ENCODE measurements at places on chromosomes 3 and 15.
A peak's percentile ranks its signal among the peaks of the same experiment; 100 is the strongest.

DNA sequence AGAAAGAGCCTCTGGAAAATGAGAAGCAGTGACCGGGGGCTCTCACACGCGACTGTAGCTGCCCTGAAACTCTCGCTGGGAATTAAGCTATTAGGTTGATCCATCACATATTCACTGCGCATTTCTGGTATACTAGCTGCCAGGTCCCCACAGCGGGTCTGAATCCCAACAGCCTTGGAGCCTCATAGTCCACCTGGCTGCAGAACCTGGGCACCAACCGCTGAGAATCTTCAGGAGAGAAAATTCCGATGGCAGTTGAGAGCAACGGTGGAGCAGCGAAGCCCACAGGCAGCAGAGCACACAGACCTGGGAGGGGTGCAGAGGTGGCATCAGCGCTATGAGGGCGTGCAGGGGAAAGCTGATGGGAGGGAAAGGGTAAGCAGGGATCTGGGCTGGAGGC lies 75.1 kb downstream of the FAM174B start:
- DNase-seq, result no peak

- peak; percentile 28 for DNase-seq
Observed at GRCh38 chr3:143429628-143430514, 310.3 kb downstream of the CHST2 start.

- no peak for DNase-seq
Observed at GRCh38 chr15:76208786-76209424, 102.4 kb downstream of the ETFA start.

DNA sequence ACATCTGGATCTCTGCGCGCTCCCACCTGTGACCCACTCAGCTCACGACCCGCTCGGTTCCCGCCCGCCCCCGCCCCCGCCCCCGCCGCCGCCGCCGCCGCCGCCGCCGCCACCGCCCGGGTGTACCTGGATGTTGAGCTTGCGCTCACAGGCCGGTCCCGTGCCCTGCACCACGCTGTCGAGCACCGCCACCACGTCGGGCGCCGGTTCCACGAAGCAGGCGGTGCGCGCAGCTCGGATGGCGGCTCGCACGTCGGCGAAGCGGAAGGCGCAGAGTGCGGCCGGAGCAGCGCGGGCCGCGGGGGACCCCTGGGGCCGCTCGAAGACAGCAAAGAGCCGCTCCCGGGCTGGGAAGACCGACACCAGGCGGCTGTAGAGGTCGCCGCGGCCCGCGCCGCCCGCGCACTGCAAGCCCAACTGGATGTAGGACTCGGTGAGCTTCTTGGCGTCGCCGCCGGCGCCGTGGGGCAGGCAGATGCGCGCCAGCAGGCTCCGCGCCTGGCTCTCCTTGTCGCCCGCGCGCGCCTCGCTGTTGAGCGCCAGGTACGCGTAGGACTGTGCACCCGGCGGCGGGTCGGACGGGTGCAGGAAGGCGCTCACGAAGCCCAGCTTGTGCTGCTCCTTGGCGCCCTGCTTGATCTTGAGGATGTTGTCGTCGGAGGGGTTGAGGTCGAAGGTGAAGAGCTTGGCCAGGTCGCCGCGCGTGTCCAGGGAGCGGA lies 1.1 kb downstream of the PLXND1 start:
- no peak for DNase-seq

- DNase-seq, result peak; percentile 29
Observed at GRCh38 chr15:82108489-82109078, 62.8 kb upstream of the MEX3B start.

GRCh38 chr3:32978331-32978730 lies 26.9 kb downstream of the CCR4 start:
- DNase-seq, result no peak

DNA sequence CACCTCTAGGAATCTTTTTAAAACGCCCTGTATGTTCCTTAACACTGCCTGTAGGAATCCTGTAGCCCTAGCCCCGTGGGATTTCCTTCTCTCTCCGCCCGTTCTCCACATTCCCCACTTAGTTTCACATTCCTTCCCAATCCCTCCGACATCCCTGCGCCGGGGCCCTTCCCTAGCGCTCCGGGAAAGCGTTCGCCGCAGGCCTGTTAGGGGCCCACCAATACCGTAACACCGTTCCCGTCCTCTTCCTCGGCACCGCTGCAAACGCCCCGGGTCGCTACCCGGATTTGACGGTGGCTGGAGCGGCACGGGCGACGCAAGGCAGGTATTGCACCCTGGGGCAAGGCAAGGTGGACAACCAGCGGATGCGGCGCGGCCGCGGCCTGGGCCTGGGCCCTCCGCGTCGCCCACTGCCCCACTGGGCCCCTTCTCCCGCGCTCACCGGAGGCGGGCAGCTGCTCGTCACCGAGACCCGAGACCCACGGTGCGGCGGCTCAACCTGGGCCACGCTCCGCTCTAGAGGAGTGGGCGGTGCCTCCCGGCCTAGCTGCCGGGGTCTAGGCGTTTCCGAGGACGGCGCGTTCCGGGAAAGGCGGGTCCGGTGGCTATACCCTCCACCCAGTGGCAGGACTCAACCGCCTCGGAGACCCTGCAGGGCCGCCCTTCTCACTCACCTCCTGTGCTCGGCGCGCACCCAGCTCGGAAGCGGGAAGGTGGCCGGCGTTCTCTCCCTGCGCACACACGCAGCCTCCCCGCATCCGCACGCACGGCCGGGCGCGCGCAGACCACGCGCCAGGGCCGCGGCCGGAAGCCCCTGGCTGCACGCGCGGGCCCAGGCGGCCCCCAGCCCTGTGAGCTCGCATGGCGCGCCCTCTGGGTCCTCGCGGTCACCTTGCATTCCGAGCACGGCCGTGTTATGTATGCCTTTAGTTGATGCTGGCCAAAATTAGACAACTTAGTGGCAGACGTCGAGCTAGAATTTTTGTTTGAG lies at the start of gene B3GALNT1:
Gene B3GALNT1, minus strand, starts transcription at position 789 of the 991 bp plus-strand sequence. CDS start 18,595 bp downstream, outside the sequence.
- DNase-seq, result no peak

Measured in H4 (cell line).